ENCODE measurements at places on chromosomes 1 and 21.

- no peak for DNase-seq
Measured at GRCh38 chr1:31588751-31589515, 12.6 kb downstream of the TINAGL1 start.

- no peak for DNase-seq
Measured at GRCh38 chr1:14486401-14487201, 111.9 kb upstream of the KAZN start.

- no peak for DNase-seq
Measured at GRCh38 chr1:12525311-12526181, 92.5 kb downstream of the DHRS3 start.

DNA sequence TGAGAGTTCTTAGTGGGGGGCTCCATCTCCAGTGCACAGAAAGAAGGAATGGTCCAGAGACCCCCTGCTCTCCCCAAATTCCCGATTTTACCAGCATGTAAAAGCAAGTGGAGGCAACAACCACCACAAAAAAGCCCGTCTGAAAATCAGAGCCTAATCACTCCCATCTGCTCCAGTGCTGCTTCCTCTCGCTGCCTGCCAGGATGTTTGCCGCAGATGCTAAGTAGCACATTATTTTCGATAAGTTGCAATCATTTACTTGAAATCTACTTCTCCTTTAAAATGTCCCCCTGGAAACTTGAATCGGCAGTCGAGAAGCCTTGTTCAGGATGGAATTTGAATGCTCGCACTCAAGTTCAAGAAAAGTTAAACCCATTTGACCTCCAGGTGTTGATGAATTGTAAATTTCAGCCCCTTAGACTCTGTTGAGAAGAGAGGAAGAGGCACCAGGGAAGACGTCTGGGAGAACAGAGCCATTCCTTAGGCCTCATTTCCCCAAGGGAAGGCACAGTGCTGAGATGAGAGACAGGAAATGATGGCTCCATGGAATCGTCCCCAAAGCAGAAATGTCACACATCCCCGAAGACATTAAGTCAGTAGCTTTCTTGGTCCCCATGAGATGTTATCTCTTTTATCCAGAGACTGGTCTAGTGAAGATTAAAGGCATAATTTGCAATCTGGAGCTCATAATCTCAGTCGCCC lies 221.3 kb downstream of the PBX1 start:
- no peak for DNase-seq

All from GM10248 (cell line).